ENCODE measurements at places on chromosomes 1 and 21.

DNA sequence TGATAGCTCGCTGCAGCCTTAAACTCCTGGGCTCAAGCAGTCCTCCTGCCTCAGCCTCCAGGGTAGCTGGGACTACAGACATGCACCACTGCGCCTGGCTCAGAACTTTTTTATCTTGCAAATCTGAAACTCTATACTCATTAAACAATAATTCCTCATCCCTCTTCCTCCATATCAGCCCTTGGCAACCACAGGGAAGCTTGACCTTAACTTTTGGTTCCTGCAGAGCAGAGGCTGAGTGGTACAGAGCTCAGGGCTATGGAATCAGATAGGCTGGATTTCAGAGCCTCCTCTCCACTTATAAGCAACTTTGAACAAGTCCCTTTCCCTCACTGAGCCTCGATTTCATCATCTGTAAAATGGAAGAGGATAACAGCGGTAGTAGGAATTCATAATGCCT is 47.4 kb downstream of the ECE1 start:
- DNase-seq = no peak

DNA sequence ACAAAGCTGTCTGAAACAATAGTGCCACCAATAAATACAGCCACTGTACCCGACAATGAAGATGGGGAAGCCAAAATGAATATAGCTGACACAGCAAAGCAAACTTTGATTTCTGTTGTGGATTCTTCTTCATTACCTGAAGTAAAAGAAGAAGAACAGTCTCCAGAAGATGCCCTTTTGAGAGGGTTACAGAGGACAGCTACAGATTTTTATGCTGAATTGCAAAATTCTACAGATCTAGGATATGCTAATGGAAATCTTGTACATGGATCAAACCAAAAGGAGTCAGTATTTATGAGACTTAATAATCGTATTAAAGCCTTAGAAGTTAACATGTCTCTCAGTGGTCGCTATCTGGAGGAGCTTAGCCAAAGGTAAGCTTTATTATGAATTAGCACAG is 56.6 kb downstream of the SUCO start:
- DNase-seq = no peak

GRCh38 chr1:87826681-87827251 is 498.1 kb downstream of the LMO4 start:
- DNase-seq = no peak

DNA sequence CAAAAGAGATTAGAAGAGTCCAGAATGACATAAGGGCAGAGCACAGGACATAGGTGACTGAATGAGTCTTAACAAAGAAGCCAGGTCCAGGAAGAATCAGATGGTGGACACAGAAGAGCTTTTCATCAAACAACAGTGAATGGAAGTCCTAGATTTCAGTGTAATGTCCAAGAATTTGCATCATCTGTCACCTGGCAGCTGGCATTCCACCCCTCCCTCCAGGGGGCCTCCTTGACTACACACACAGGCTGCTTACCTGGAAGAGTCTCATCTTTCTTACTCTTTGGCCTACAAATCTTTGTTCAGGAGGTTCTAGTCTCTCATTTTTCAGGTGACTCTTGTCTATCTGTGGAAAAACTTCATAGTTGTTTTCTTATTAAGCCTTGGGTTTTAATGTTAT is 36.2 kb downstream of the GORAB start:
- DNase-seq = no peak

DNA sequence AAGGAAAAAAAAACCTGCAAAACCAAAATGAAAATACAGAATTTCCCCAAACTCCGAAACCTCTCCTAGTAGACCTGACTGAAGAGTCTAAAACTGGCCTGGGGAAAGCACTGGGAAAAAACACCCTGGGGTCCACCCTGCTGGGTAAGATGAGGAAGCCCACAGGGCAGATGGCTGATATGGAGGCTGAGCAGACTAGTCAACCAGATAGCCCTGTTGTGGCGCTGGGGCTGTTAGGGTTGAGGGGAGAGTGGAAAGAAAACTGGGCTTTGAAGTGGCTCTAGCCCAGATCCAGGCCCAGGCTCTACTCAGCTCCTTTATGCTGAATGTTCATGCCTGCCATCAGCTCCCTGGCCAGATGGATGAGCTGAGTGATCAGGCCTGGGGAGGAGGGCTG is 6.8 kb upstream of the SLAMF1 start:
- no peak for DNase-seq

GRCh38 chr1:167687919-167688519 is 33.8 kb upstream of the MPZL1 start:
- peak; percentile 87 for DNase-seq

DNA sequence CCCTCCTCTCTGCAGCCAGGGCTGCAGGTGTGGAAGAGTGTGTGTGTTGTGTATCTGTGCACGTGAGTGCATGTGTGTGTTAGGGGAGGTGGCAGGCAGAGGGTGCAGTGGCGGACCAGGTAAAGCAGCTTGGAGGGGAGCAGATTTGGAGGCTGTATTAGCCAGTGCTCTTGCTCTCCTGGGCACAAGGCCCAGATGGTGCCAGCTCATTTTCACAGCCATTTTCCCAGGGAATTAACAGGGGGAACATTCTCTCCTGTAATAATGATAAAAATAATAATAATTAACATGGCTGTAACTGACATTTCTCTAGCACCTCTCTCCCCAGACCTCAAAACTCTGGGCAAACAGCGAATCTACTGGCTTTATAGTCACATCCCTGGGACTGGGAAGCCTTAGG is 43.6 kb downstream of the LRRN2 start:
- DNase-seq = no peak

DNA sequence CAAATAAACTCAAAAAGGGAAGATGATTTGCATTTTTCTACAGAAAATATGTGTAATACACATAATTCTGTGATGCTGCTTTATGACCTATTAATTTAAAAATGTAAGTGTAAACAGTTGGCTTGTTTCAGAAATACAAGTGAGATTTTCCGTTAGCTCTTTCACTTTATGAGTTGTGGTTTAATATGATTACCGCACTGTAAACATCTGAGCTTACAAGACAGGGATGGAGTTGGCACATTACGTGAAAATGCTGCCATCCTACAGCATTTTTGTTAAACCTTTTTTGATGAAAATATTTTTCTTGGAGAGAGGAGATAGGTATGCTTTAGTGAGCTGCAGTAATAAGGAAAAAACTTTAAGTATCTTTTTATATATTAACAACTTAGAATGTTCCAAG is 426.8 kb upstream of the ADAMTS5 start:
- no peak for DNase-seq

GRCh38 chr1:212179394-212180076 is 105.7 kb upstream of the PPP2R5A start:
- no peak for DNase-seq

- no peak for DNase-seq
Measured at GRCh38 chr1:115797486-115797885, 29.0 kb upstream of the CASQ2 start.

GRCh38 chr1:3711780-3712451 is 40.3 kb upstream of the CCDC27 start:
- DNase-seq = no peak

- no peak for DNase-seq
Measured at GRCh38 chr1:178541379-178541778, 28.5 kb downstream of the TEX35 start.

- DNase-seq = no peak
Measured at GRCh38 chr21:45613881-45614280, 29.6 kb upstream of the PCBP3 start.

GRCh38 chr1:245110406-245110805 is 44.4 kb upstream of the KIF26B start:
- DNase-seq = no peak

GRCh38 chr1:178500936-178501554 is 4.3 kb upstream of the CLEC20A start:
- DNase-seq = no peak

- no peak for DNase-seq
Measured at GRCh38 chr1:66993076-66993475, 60.9 kb downstream of the SLC35D1 start.

GRCh38 chr1:77370583-77371306 is 88.9 kb downstream of the AK5 start:
- no peak for DNase-seq

DNA sequence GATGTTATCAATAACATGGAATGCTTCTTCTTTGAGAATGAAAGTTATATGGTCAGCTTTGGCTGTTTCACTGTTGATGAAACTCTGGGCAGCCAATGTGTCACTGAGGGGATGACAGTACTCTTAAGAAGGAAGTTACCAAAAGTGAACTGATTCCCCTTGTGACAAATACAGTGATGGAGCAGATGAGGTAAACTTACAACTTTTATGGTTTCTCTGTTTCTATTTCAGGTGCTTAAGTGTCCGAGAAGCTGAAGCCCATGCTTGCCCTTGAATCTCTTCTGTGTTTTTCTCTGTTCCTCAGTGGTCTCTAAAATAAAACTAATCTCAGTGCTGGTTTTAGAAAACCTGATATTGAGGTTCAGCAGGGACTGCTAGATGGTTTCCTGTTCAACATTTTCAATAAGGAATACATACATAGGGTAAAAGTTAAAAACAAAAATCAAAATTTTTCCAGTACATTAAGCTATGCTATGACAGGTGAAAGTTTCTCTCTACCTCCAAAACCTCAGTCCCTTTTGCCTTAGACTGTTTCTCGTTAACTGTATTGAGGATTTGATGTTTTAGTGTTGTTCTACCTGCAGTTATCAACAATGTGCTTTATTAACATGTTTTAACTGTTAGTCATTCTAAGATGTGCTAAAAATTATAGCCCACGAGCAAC is 454.4 kb upstream of the ADGRL4 start:
- no peak for DNase-seq

GRCh38 chr1:232213928-232214327 is 416.0 kb downstream of the SIPA1L2 start:
- no peak for DNase-seq

GRCh38 chr1:67941746-67942145 is 108.5 kb upstream of the GNG12 start:
- DNase-seq = no peak

- DNase-seq = no peak
Measured at GRCh38 chr1:99529002-99529401, 116.9 kb upstream of the PALMD start.

DNA sequence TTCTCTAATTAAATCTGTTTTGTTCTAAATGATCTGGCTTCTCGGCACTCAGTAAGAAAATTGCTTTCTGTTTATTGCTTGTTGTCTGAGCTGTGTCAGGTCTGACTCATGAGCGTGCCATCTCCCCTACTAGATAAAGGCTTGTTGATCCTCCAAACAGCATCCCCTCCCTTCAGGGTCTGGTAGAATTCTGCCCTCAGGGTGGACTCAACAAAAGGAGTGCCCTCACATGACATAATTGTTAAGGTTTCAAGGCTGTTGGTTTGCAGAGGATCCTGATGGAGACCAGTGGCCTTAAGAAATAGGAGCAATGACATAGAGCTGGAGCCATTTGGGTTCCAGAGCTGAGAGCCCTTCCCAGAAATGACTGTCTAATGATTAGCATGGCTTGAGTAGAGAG is 36.0 kb upstream of the ATP2B4 start:
- DNase-seq = no peak

DNA sequence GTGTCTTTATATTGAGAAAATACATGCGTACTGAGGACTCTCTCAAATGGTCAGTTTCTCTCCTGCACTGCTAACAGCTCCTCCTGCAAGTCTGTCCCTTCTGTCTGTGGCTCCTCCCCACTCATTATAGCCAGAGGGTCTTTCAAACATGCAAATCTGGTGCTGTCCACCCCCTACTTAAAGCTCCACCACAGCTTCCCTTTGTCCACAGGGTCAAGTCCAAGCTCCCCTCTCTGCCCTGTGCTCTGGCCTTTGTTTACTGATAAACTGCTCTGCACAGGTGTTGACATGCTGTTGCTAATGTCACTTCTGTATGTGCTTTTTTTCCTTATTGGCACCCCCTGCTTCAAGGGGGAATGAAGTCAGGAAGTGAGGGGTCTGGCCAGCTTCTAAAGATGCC is 47.7 kb upstream of the GPR37L1 start:
- DNase-seq = no peak

DNA sequence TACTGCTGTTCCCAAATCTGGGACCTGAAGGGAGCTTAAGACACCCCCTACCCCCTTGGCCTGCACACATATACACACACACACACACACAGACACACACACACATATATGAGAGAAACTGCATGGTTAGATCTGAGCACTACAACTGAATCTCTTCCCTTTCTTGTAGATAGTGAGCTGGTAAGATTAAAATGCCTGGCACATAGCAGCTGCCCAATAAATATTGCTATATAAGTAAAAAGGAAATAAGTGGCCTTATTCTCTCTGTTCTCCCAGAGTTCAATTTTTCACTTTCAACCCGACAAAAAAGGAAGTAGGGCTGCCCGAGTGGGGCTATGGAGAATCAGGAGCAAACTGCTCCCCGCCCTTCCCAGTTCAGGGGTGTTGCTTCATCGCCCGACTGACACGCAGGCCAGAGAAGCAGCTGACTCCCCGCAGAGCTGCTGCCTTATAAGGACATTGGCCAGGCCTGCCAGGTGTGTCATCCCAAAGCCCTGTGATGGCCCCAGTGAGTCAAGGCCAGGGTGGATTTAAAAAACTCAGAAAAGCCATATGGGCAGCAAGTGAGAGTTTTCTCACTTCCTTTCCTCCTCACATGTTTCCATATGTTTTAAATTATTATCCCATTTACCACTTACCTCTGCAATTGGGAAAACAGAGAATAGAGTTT is 106.5 kb upstream of the SLC44A3 start:
- no peak for DNase-seq

- no peak for DNase-seq
Measured at GRCh38 chr21:45938811-45939520, 42.6 kb upstream of the COL6A1 start.

DNA sequence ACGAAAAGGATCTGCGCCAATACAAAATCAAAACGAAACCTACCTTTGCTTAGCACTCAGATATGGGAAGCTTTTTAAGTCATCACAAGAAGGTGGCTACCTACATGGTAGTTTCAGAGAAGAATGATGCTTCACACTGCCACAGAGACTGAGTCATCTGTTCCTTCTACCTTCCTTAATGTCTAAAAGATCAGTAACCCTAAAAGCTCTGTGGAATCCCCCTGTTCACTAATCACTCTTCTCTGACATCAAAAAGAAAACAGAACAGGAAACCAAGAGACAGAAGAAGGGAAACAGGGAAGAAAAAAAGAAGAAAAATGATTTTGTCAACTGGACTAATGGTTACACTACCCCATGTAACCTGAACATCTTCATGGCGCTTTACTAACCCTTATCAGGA is 177.2 kb downstream of the SMYD3 start:
- no peak for DNase-seq

- no peak for DNase-seq
Measured at GRCh38 chr1:15148941-15149340, 4.6 kb upstream of the TMEM51 start.

DNA sequence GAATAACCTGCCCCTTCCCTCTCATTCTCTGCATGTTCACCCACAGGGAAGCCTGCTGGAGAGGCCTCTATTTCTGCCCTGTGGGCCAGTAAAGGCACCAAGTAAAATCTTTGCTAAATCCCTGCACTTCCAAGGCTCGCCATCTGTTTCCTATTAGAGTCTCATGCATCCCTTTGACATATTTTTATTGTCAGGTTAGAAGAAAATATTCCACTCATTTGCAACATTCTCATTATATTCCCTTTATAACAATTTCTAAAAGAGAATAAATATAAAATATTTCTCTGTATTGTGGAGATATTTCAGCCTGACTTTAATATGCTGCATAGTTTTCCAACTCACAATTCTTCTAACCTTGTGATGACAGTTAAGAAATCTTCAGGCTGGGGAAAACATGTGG is 340.4 kb upstream of the VAMP3 start:
- DNase-seq = no peak
